ENCODE measurements at places on chromosomes 4 and X. TPM values are rescaled to one million over a fixed set of nuclear protein-coding genes. Genes with fewer than 3 reads are reported as not detected.

NDP gene
- 0.22 TPM for total RNA-seq

PRRG3 gene
- not detected for total RNA-seq

SULT1B1 gene
- 0.49 TPM for total RNA-seq

UGT2B15 gene
- not detected for total RNA-seq

ANOS1 gene
- 39.2 TPM for total RNA-seq

FRMPD4 gene
- total RNA-seq = not detected

CT83 gene
- total RNA-seq = not detected

RAP1GDS1 gene
- 37.8 TPM for total RNA-seq

CXCL9 gene
- 0.75 TPM for total RNA-seq

SPCS3 gene
- total RNA-seq = 129 TPM

GRCh38 chrX:3712870-3713224 lies 602 bp downstream of the PRKX start:
- peak overlapping the region; percentile 80 for H3K4me3 ChIP-seq
- DNase-seq = no peak
- H3K36me3 ChIP-seq = no peaks in the 10 kb centered on the region
- H3K27me3 ChIP-seq = no peaks in the 10 kb centered on the region
- peaks cover 12% of the 10 kb centered on the region for H3K4me1 ChIP-seq

GRCh38 chrX:115561605-115562479 lies 868 bp downstream of the PLS3 start:
- no peaks in the 10 kb centered on the region for H3K36me3 ChIP-seq
- peak overlapping the region; percentile 50 for H3K4me3 ChIP-seq
- peaks cover 12% of the 10 kb centered on the region for H3K4me1 ChIP-seq
- peak overlapping the region; percentile 97 for H3K27ac ChIP-seq
- peak; percentile 73 for DNase-seq
- H3K27me3 ChIP-seq = no peaks in the 10 kb centered on the region

- no peak overlapping the region for H3K4me3 ChIP-seq
- H3K27me3 ChIP-seq = no peaks in the 10 kb centered on the region
- H3K4me1 ChIP-seq = no peaks in the 10 kb centered on the region
- no peak overlapping the region for H3K27ac ChIP-seq
- peak; percentile 6 for DNase-seq
- no peaks in the 10 kb centered on the region for H3K36me3 ChIP-seq
These were observed 244.5 kb upstream of the FSTL5 start for GRCh38 chr4:162408309-162408708.

GRCh38 chr4:123480706-123481418 lies 84.3 kb downstream of the SPRY1 start:
- H3K36me3 ChIP-seq = no peaks in the 10 kb centered on the region
- H3K4me3 ChIP-seq = no peak overlapping the region

GRCh38 chr4:109332926-109333464 lies 30.5 kb upstream of the COL25A1 start:
- peaks cover 9% of the 10 kb centered on the region for H3K4me1 ChIP-seq
- no peak overlapping the region for H3K4me3 ChIP-seq
- no peak overlapping the region for H3K27ac ChIP-seq

- peaks cover 30% of the 10 kb centered on the region for H3K4me1 ChIP-seq
- peak; percentile 63 for DNase-seq
- H3K27ac ChIP-seq = peak overlapping the region; percentile 38
- H3K36me3 ChIP-seq = no peaks in the 10 kb centered on the region
These were observed 200.3 kb downstream of the PDGFC start for GRCh38 chr4:156771171-156771837.

- H3K4me3 ChIP-seq = no peak overlapping the region
- H3K4me1 ChIP-seq = no peaks in the 10 kb centered on the region
- H3K36me3 ChIP-seq = no peaks in the 10 kb centered on the region
- DNase-seq = no peak
These were observed 1.9 kb downstream of the SOWAHD start for GRCh38 chrX:119760026-119760877.

- H3K4me3 ChIP-seq = no peak overlapping the region
- H3K4me1 ChIP-seq = no peaks in the 10 kb centered on the region
- no peaks in the 10 kb centered on the region for H3K36me3 ChIP-seq
- no peak for DNase-seq
- no peak overlapping the region for H3K27ac ChIP-seq
- no peaks in the 10 kb centered on the region for H3K27me3 ChIP-seq
These were observed 951.2 kb downstream of the PCDH18 start for GRCh38 chr4:136581119-136581518.

DNA sequence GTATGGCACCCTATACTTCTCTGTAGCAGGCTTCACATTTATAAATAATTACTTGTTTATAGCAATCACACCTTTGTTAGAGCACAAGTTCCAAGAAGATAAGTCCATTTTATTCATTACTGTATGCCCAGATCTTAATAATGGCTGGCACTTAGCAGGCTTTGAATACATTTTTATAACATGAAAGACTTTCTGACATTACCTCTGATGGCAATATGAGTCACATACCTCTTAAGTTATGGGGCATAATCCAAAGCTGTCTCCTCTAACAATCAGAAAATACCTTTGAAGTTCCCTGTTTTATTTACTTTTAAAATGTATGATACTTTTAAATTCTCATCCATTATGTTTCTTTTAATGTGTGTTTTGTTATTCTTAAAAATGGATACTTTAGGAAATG lies 12.2 kb downstream of the SCRG1 start:
- no peaks in the 10 kb centered on the region for H3K27me3 ChIP-seq
- no peaks in the 10 kb centered on the region for H3K36me3 ChIP-seq
- no peak overlapping the region for H3K4me3 ChIP-seq
- no peak for DNase-seq
- no peak overlapping the region for H3K27ac ChIP-seq
- peaks cover under 1% of the 10 kb centered on the region for H3K4me1 ChIP-seq

DNA sequence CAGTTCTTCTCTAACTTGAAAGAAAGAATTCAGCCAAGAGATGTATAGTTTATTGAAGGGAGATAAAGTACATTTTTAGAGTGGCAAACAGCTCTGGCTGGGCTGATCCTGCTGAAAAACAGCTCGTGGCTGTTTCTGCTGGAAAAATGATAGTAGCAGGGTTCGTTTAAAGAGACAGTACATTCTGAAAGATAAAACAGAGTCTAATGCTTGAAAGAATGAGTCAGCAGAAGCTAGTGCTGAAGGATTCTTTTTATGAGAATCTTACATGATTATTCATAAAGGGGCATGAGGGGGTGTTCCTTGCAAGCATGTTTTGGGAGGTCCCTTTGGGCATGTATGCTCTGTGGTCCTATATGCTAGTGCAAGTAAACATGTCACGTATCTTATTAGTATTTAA lies 790.0 kb downstream of the PCDH18 start:
- no peaks in the 10 kb centered on the region for H3K36me3 ChIP-seq
- H3K27ac ChIP-seq = no peak overlapping the region
- no peaks in the 10 kb centered on the region for H3K4me1 ChIP-seq
- DNase-seq = no peak
- no peaks in the 10 kb centered on the region for H3K27me3 ChIP-seq

GRCh38 chrX:139332441-139332840 lies 198.1 kb upstream of the F9 start:
- H3K36me3 ChIP-seq = no peaks in the 10 kb centered on the region
- no peaks in the 10 kb centered on the region for H3K4me1 ChIP-seq
- no peak for DNase-seq
- H3K4me3 ChIP-seq = no peak overlapping the region
- no peaks in the 10 kb centered on the region for H3K27me3 ChIP-seq
- H3K27ac ChIP-seq = no peak overlapping the region

DNA sequence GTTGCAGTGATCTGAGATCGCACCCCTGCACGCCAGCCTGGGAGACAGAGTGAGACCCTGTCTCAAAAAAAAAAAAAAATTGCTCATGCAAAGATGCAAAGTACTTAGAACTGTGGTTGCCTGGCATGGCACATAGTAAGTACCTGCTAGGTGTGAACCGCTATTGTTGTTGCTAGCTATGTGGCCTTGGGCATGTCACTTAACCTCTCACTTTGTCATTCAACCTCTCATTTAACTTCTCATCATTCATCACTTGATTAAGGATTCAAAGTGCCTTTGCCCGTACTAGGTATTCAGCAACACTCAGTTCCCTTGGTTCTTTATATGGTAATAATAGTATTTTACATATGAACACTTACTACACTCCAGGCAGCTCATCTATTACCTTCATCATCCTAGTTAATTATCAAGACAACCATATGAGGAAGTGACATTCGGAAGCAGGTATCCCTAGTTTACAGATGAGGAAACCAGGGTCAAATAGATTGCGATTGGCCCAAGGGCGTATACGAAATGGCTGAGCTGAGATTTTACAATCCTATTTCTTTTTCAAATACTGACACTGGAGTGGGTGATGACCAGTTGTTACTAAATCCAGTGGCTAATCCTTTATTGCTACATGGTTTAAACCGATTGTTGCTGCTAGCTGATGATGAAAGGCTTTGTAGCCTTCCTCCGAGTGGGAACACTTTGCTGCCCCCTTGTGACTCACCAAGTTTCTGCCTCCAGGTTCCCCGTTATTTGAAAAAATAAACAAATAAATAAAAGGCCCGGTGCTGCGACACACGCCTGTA lies 28.8 kb upstream of the SOWAHD start:
- H3K27me3 ChIP-seq = no peaks in the 10 kb centered on the region
- peak; percentile 45 for DNase-seq
- no peak overlapping the region for H3K27ac ChIP-seq
- H3K4me1 ChIP-seq = no peaks in the 10 kb centered on the region

- no peaks in the 10 kb centered on the region for H3K27me3 ChIP-seq
- no peak for DNase-seq
- peak overlapping the region; percentile 90 for H3K27ac ChIP-seq
- peaks cover 21% of the 10 kb centered on the region for H3K36me3 ChIP-seq
- H3K4me3 ChIP-seq = no peak overlapping the region
- peaks cover 52% of the 10 kb centered on the region for H3K4me1 ChIP-seq
These were observed 46.1 kb upstream of the NAP1L5 start for GRCh38 chr4:88743696-88744095.

DNA sequence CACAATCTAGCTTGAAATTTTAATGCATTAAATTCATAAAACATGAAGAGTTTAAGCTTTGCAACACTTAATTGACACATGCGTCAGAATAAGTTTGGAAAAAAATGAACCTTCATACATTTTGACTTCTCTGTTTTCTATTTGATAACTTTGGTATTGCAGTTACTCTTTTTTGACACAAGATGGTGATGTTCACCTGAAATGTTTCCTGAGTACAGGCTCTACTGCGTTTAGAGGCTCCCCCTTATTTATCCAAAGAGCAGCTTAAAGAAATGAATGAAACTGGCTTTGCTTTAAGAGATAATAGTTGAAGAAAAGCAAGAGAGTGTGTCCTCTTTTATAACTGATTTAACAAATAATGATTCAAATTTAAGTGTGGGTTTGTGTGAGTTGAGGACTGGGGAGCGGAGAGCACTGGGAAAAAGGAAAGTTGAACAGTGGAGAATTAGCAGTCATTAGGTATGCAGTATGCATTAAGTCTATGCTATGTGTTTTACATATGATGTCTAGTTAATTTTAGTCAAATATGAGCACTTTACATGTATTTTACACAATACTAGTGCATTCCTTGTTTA lies 180.6 kb upstream of the NUDT6 start:
- H3K4me1 ChIP-seq = no peaks in the 10 kb centered on the region
- no peak for DNase-seq
- no peak overlapping the region for H3K27ac ChIP-seq
- H3K36me3 ChIP-seq = no peaks in the 10 kb centered on the region
- no peaks in the 10 kb centered on the region for H3K27me3 ChIP-seq
- no peak overlapping the region for H3K4me3 ChIP-seq
